CD4-positive, alpha-beta T cell treated with Interleukin-6 for 4 hours (primary cell): ENCODE measurements at places on chromosomes 3 and 15.

DNA sequence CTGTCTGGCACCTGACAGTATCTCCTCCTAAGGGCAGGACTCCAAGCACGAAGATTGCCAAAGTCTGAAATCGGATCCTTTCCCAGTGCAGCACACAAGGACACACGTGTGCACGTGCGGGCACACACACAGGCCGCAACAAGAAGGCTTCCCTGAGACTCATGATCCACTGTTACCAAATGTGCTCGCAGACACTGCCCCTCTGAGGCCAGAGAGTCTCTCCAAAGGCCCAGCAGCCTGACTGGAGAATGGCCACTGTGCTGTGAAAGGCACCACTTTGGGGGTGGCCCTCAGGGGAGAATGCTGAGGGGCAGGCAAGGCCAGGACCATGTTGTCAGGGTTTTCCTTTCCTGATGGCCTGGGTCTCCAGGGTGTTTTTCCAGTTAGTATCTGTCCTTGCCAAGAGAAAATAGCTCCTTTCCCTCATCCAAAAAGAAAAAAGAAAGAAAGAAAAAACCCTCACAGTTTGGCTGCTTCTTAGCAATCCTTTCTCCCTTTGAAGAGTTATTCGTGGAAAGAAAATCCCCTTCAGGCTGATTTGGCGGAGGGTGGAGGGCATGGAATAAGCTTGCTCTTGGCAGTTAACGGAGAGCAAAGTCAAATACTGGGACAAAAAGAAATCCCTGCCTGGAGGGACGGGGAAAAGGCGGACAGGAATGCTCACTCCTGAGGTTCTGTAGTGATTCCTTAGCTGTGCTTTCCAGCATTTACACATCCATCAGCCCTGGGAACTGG lies 112.2 kb upstream of the ETV5 start:
- DNase-seq = no peak

GRCh38 chr3:105899516-105899915 lies 30.7 kb upstream of the CBLB start:
- no peak for DNase-seq

GRCh38 chr3:16026753-16027152 lies 147.7 kb upstream of the GALNT15 start:
- no peak for DNase-seq

GRCh38 chr3:28835249-28835648 lies 445.6 kb upstream of the RBMS3 start:
- DNase-seq = no peak

DNA sequence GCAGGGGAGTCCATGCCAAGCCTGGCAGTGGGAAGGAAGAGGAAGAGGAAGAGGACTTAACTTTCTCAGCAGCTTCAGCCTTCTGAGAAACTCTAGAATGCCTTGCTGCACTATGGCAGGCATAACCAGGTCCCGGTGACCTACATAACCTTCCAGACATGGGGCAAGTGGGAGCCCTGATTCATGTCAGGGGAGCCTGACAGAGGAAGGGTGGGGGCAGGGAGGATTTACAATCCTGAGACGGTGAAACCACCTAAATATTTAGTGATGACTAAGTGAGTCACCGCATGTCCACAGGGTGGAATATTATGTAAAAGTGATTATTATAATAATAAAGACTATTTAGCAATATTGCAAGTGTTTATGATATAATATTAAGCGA lies 46.7 kb downstream of the AMOTL2 start:
- no peak for DNase-seq

DNA sequence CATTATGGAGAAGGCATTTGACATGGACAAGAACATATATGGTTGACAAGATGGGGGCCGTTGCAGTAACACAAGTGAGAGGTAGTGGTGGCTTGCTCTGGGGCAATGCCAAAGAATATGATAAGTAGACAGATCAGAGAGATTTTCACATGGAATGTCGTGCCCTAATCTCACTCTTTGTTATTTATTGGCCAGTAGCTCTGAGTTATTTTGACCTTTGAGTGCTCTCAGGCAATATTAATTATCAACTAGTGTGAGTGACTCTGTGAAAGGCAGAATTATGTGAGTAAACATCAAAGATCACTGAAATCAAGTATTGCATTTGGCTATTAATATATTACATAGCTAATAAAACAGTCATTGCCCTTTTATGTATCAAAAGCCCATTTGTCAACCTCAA lies 164.9 kb upstream of the ADAMTS9 start:
- DNase-seq = no peak

GRCh38 chr3:169085827-169086226 lies 577.7 kb downstream of the MECOM start:
- no peak for DNase-seq

- no peak for DNase-seq
Observed at GRCh38 chr3:14820156-14820555, 1.4 kb downstream of the FGD5 start.

GRCh38 chr3:192481638-192482037 lies 245.7 kb downstream of the FGF12 start:
- DNase-seq = no peak

DNA sequence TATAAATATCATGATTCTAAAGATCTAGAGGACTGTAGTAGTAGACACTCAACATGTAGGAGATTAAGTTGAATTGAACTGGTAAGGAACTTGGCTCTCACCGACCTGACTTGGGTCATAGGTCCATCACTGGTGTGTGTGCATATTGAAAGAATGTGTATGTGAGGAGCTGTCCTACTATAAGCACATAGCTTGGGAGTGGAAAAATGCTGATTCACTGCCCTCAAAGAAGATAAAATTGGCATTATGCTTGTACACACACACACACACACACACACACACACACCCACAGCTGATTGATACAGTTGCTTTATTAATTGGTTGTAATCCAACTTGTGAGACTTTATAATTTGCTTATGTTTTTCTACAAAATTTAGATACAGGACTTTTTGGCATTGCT lies 411.0 kb upstream of the NR2F2 start:
- DNase-seq = no peak

DNA sequence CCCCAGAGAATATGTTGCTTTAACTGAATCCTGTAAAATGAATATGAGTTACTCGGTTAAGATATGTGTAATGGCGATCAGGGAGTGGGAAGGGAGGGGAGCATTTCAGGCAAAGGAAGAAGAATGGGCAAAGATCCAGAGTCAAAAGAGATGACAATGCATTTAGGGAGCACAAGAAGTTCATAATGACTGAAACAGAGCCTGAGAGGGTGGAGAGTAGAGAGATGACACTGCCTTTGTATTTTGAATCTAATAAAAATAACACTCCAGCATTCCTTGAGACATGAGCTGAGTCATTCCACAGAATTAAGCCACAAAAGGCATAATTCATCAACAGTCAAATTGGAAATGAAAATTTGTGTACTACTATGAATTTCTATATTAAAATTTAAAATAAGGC lies 105.3 kb upstream of the PEX5L start:
- DNase-seq = no peak

GRCh38 chr3:64578797-64579196 lies 109.0 kb downstream of the ADAMTS9 start:
- no peak for DNase-seq

GRCh38 chr15:40322531-40323238 lies 807 bp upstream of the INAFM2 start:
- no peak for DNase-seq
